ENCODE measurements at places on chromosomes 4 and X.

GRCh38 chr4:161829591-161829990 is 334.2 kb downstream of the FSTL5 start:
- DNase-seq = no peak

GRCh38 chr4:37976991-37977470 is 16.8 kb downstream of the PTTG2 start:
- peak; percentile 76 for DNase-seq

GRCh38 chr4:152659806-152660205 is 20.0 kb downstream of the TMEM154 start:
- no peak for DNase-seq

GRCh38 chrX:109839694-109840567 is 106.9 kb upstream of the ACSL4 start:
- peak; percentile 52 for DNase-seq

Data from GDM1 (cell line).